NCI-H187 (cell line): ENCODE measurements at places on chromosomes 7 and 10.

- no peak for DNase-seq
Measured at GRCh38 chr7:16875861-16876260, 5.9 kb downstream of the AGR3 start.

GRCh38 chr10:132535065-132535651 lies 2.4 kb upstream of the INPP5A start:
- DNase-seq: no peak

DNA sequence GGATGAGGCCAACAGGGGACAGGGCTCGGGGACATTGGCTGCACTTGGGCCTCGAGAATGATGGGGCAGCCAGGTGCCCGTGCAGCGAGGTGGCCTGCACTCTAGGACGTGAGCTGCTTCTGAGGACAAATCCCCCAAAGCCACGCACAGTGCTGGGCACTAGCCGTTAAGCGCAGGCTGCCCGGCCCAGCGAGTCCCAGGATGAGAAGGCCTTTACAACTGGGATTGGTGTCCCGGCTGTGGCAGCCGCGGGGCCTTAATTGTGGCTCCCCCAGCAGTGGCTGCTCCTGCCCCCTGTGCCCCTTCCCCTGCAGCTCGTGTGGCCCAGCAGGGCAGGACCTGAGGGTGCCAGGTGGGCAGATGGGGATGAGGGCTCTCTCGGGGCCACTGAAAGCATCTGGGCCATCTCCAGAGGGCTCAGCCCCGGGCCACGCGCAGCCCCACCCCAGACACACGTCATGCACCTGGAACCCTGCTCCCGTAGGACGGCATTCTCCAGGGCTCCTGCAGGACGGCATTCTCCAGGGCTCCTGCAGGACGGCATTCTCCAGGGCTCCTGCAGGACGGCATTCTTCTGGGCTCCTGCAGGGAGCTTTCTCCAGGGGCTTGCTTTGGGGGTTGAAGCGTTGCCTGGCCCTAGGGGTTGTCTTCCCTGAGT lies 6.6 kb downstream of the PWWP2B start:
- DNase-seq: no peak

DNA sequence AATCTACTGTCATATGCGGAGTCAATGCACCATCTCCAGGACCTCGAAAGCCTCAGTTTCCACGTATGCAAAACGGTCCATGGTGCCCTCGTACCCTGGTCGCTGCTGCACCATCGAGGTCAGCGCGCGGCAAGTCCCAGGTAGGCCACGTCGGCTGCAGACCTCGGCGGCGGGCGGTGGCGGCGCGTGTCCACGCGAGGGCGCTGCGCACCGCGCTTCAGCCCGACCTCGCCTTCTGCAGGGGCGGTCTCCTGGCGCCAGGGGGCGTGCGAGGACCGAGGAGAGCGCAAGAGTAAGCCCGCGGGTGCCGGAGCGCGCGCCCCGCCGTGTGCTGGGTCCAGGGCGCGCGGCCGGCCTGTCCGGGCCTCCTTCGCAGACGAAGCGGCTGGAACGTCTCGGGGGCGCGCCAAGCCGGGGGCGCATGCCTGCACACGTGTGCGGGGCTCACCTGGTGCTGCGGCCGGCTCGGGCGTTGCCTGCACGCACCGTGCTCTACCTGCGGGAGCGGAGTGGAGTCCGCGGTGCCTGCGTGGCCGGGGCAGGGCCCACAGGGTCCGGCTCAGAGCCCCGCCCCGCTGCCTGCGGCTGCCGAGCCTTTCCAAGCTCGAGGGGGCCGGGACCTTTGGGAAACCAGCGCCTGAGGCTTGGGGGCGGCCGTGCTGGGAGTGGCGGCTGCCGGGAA lies 54.0 kb downstream of the GLRX3 start:
- DNase-seq: no peak

GRCh38 chr7:137120690-137121089 lies 222.8 kb downstream of the PTN start:
- no peak for DNase-seq

DNA sequence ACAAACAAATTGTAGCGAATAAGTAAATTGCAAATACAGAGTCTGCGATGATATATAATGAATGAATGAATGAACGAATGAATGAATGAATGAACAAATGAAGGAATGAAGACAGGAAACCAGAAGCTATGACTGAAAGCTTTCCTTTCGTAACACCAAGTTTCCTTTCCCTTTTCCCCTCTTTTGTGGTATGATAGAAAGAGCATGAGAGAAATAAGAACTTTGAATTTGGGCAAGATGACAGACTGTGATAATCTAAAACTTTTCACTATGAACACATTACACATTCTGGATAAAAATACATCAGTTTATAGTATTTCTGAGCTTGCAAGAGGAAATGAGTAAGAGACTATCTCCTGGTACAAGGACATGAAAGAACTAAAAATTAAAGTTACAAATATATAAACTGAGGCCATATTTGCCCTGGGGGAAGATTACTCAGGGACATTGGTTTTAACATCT lies 8.4 kb upstream of the UCN3 start:
- no peak for DNase-seq

GRCh38 chr10:121736315-121737130 lies 138.3 kb upstream of the FGFR2 start:
- no peak for DNase-seq

- no peak for DNase-seq
Measured at GRCh38 chr10:58184120-58184670, 83.5 kb downstream of the IPMK start.

DNA sequence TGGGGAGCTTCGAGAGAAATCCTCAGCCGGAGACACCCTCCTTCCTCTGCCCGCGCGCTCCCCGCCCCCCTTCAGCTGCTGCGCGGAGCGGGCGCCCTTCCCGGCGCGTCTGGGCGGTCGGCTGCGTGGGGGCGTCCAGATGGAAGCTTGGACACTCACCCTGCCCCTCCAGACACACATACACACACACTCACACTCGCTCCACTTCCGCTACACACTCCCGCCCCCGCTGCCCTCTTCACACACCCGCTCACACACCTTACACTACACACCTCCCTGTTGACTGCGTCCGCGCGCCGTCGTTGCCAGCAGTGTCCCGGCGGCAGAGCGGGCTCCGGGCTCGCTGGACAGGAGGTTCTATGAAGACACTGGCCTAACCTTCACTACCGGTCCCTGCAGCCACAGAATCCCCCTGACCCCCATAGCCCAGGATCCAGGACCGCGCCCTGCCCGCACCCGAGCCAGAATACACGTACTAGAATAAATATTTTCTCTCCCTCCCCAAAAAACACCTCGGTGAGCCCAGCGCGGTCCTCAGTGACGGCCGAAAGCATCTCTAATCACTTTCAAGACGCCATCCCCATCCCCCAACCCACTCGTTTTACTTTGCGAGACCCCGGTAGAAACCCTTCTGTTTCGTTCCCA lies 1.1 kb upstream of the EGR2 start:
- no peak for DNase-seq

GRCh38 chr10:13439313-13440184 lies 89.3 kb downstream of the BEND7 start:
- DNase-seq: no peak

- DNase-seq: no peak
Measured at GRCh38 chr7:54811846-54812254, 52.8 kb upstream of the SEC61G start.

DNA sequence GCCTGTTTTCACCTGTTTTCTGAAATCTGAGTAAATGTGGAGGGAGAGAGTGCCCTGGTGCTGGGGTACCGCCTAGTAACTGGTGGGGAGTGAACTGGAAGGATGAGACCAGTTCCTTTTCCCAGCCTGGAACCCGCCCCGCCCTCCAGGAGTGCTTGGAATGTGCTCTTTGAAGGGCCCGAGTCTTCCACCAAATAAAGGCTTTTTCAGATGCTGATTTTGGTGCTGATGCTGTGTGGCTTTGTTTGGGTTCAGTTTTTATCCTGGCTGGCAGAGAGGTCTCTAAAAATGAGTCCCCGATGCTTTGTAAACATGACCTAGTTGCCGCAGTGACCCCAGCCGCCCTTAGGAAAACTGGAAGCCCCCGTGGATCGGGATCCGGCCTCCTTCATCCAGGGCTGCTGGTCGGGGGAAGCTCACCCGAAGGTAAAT lies 25.9 kb downstream of the FOXK1 start:
- no peak for DNase-seq

GRCh38 chr7:115269486-115269885 lies 347.6 kb downstream of the MDFIC start:
- DNase-seq: no peak

- DNase-seq: no peak
Measured at GRCh38 chr10:108439397-108439796, 1274.9 kb upstream of the SORCS1 start.

- no peak for DNase-seq
Measured at GRCh38 chr7:151439855-151440798, at the start of gene CRYGN. Gene CRYGN, minus strand, starts transcription at chr7:151440141. Its CDS starts 224 bp downstream, at chr7:151439917.

DNA sequence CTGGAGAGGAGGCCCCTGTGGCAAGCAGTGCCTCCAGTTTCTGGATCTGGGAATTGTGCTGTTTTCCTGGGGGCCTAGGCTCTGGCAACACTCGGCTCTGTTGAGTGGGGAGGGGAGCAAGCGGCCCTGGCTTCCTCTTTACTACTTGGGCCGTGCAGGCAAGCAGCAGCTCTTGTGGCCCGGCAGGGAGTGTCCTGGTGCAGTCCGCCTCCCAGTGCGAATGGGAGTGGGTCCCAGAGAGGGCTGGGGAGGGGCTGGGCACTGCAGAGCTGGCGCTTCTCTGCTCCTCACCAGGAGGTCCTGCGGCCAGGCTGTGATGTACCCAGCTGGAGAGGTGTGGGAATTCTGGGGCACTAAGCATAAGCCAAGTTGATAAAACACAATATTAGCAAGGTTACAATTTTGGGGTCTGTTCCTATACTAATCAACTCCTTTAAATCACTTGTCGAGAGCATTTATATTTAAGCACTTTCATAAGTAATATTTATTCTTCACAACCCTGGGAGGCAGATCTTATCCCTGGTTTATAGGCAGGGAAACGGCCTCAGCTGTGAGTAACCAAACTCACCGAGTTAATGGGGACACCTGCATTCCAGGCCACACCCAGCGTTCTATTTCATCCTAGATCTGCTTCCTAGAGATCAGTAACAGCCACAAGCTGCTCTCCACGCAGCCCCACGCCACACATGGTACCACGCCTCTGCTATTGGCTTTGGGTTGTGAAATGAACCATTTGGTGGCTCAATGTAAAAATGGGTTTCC lies 183.4 kb upstream of the PLXNA4 start:
- DNase-seq: no peak
